Caco-2 (cell line): ENCODE measurements at places on chromosomes 5 and 9.

DNA sequence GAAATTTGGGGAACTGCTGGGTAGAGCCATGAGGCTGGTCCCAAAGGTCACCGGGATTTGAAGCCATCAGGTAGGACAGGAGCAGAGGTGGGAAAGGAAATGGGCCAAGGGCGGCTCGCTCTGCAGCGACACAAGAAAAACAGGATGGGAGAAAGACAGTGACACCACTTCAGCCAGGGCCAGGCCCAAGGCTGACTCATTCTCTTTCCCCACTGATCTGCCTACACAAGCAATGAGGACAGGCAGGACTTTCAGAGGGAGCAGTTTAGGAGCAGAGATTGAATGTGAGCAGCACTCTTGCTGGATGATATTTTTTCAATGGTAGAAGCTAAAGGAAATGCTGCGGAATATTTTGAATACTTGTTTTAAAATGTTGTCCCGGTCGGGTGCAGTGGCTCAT lies 3.5 kb downstream of the RUFY1 start:
- DNase-seq: no peak

DNA sequence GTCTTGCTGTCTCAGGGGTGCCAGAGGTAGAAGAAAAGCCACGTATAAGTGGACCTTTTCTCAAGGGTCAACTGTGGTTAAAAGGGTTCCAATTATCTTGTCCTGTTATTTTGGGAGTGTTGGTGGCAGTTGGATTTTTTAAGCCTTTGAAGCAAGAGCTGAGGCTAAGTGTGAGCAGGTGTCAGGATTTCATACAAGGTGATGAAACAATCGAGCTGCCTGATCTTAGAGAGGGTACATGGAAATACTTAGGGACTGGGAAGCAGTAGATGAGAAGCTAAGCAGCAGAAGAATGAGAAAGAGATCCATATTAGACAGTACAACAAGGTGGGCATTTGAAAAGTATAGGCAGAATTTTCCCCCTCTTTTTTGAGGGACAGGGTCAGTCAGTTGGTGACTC lies 23.6 kb downstream of the FOCAD start:
- no peak for DNase-seq

DNA sequence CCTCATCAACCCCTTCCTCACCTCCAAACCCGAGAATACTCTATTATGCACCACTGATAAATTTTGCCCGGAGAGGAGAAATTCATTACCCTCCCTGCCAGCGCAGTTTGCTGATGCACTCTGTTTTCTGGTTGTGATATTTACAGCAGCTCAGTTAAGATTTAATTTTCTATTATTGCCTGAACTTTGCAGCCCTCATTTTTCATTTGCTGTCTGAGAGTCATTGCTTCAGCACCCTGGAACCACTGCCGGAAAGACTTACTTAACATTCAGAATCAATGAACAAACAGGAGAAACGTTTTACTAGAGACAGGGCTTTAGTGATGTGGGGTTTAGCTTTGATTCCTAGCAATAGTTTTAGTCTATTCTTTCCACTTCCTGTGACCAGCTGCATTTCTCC lies 56.7 kb upstream of the MAMDC2 start:
- DNase-seq: no peak

- DNase-seq: no peak
Measured at GRCh38 chr5:39448506-39449128, 23.8 kb upstream of the DAB2 start.

- no peak for DNase-seq
Measured at GRCh38 chr5:128551476-128551875, 13.4 kb upstream of the FBN2 start.

DNA sequence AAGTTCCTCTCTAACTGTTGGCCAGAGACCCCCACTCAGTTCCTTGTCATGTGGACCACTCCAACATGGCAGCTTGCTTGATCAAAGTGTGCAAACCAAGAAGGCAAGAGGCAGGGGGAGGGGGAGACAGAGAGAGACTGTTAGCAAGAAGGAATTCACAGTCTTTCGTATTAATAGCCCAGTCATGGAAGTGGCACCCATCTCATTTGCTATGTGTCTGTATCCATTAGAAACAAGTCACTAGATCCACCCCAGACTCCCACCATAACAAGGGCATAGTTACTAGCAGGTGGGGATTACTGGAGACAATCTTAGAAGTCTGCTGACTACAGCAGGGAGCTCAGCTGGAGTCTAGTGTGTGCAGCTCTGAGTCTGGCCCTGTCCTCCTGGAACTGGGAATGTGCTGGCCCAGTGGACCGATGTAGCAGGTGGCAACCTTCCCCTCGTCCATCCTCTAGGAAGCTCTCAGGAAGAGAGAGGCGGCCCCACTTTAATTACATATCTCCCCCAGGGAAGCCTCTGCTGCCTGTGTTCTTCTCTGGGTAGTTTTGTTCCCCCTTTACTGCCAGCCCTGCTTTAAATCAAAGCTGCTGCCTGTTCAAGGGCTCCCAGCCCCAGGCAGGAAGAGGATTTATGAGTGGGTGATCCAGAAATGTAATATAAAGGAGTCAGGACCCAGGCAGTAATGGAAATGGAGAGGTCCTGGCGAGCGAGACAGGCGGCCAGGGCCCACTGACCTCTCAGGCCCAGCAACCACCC lies 47.8 kb upstream of the ALDH1B1 start:
- DNase-seq: no peak

GRCh38 chr9:93823245-93824072 lies 131.7 kb downstream of the BARX1 start:
- no peak for DNase-seq

DNA sequence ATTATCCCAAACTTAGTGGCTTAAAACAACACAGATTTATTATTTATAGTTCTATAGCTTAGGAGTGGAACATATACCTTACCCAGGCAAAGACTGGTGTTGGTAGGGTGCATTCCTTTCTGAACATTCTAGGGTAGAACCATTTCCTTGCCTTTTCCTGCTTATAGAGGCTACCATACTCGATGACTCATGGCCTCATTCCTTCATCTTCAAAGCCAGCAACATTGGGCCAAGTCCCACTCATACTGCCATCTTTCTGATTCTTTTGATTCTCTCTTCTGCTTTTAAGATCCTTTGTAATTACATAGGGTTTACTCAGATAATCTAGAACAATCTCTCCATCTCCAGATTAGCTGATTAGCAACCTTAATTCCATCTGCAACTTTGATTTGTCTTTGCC lies 452.7 kb upstream of the KLF4 start:
- DNase-seq: no peak

GRCh38 chr9:108894225-108894997 lies 32.3 kb downstream of the ACTL7A start:
- DNase-seq: peak; percentile 11
